C1 segment of cervical spinal cord (tissue), 14 donors: ENCODE measurements at places on chromosomes 12 and 14.

DNA sequence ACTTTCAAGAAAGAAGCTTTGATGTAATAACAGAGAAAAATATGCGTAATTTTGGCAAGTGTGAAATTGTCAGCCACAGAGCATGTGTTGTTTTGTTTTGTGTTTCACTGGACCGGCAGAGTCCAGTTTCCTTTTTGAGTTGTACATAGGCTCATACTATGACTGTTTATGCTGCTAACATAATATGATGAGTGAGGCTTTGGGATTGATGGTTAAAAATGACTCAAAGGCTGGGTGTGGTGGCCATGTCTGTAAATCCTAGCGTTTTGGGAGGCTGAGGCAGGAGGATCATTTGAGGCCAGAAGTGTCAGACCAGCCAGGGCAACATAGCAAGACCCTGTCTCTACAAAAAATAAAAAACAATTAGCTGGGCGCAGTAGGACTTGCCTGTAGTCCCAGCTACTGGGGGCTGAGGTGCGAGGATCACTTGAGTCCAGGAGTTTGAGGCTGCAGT lies 487.9 kb downstream of the PCNX1 start:
- DNase-seq = no peak

- DNase-seq = peak; percentile 60
Measured at GRCh38 chr12:122097927-122098756, 19.6 kb downstream of the MLXIP start.

GRCh38 chr14:50045039-50045711 lies 71.2 kb downstream of the VCPKMT start:
- no peak for DNase-seq

DNA sequence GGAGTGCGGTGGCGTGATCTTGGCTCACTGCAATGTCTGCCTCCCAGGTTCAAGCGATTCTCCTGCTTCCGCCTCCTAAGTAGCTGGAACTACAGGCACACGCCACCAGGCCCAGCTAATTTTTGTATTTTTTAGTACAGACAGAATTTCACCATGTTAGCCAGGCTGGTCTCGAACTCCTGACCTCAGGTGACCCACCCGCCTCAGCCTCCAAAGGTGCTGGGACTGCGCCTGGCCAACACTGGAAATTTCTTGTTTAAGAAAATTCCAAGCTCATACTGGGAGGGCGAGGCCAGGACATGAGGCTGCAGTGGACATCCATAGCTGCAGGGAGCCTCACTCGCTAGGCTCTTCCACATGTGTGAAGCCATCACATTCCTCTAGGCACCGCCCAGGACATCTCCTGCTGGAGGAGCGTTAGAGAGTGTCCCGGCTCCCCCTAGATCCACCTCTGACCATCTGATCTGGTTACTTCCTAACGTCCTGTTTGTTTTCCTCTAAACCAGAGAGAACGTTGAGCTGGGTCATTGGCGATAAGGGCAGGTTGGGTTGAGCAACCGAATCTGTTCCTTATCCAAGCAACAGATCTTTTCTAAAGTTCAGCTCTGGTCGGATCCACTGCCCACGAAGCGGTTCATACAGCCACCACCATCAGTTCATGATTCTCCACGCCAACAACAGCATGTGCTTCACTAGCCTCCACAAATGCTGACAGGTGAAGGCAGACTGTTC lies 108.2 kb upstream of the MED13L start:
- DNase-seq = no peak

DNA sequence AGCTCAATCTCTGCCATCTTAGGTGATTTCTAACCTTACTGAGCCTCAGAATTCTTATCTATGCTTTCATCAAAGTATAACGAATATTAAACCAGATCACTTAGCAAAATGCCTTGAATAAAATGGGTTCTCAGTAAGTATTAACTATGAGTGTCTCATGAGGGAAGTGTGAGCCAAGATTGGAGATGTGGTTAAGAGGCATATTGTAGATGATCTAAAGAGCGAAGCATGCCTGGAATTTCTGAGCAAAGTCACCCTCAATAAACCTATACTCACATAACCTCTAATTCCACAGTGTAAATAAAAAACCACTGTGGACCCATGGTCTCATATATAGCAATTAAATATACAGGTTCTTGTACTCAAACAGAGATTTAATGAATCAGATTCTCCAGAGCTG lies 193.1 kb upstream of the FSCB start:
- no peak for DNase-seq

DNA sequence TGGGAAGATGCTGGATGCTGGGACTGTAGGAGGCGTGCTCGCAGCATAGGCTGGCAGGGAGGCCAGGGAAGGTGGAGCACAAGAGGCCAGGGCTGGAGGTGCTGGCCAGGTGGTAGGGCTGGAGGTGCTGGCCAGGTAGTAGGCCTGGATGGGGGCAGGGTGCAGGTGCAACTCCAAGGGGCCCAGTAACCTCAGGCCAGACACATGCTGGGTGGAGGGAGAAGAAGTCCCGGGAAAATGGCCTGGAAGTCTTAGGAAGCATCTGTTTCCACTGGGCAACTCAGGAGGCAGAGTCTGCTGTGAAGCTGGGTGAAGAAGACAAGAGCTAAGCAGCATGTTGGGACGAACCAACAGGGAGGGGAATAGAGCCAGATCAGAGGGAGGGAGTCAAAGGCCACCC lies 665.2 kb downstream of the BCL11B start:
- no peak for DNase-seq

DNA sequence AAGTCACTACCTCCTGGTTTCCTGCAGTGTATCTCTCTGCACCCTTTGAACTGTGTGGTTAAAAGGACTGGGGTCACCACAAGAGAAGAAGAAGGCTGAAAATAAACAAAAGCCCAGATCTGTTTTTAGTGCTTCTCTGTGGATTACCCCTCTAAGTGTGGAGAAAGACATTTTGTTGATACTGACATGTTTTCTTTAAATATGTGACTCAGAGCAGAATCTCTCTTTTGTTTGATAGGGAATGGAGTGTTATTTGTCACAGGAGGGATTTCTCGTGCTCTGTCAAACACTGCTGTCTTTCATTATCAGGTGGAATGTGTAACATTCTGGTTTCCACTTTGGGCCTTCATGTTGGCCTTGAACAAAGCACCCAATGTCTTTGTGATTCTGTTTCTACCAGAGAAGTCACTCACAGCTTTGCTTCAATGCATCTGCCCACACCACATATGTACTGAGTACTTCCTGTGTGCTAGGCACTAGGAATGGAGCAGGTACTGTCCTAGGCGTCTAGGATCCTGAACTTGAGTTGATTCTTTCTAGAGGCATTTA lies 82.1 kb downstream of the PLXNC1 start:
- no peak for DNase-seq

DNA sequence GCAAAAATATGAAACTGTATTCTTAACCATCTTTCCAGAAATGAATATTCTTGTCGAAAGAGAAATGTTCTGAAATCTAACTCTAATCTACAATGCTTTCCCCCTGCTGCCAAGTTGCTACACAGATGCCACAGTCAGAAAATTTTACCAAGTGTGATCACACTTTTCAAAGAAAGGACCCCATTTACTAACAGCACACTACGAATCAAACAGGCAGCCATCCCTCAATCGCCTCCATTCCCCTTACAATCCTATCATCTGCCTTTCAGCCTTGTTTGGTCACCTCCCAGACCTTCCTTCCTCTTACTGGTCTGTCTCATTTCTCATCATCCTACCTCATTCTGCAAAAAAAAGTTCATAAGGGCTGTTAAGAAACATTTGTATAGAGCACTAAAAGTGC lies 190.1 kb downstream of the MED13L start:
- no peak for DNase-seq

DNA sequence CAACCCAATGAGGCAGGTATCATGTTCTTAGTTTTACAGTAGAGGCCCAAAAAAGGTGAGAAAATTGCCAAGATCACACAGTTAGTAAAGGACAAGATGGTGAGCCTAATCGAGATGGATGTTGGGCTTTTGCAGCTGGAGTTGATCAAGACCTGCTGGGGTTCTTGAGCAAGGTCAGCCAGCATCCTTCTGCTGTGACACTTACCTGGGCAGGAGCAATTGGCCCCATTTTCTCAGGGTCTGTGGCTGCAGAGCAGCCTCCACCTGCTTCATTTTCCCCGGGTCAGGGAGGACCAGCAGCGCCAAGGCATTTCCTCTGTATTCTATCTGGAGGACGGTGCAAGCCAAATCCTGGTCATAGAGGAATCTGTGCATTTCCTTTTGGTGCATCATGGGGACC lies 6.5 kb downstream of the SERPINA11 start:
- DNase-seq = no peak

DNA sequence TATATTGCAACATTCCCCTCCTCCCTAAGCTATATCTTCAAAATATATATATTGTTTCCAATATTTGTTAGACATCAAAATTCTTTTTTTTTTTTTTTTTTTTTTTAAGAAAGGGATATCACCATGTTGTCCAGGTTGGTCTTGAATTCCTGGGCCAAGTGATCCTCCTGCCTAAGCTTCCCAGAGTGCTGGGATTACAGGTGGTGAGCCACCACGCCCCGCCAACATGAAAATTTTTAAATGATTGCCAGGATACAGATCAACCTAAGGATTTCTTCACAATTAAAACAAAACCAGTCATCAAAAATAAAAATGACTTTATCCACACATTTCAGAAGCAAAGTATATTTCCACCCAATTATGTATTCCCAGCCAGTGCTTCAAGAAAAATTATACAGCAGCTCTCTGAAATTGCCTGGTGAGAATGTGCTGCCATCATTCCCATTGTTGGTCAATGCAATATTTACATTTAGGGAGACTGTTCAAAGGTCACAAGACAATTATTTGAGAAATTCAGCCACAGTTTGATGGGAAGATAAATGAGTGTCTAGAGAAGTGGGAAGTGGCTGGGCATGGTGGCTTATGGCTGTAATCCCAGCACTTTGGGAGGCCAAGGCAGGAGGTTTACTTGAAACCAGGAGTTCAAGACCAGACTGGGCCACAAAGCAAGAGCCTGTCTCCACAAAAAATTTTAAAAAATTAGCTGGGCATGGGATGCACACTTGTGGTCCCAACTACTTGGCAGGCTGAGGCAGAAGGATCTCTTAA lies 141.7 kb upstream of the AMIGO2 start:
- DNase-seq = no peak

DNA sequence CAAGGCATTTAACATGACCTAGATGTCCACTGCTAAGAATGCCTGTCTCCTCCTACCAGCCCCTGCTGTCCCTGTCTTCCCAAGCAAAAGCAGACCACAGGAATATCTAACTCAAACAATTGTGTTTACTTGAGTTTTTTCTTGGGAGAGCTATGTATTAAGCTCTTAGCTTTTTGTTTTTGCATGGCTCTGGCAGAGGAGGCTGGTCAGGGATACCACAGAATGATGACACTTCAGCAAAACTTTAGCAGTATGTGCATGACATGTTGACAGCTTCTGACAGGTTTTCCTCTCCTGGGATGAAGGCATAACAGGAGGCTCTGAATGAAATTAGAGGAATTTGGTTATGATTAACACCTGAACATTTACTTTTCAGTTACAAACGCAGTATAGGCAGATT lies 6.9 kb downstream of the TMBIM6 start:
- DNase-seq = no peak

GRCh38 chr12:111404362-111405148 lies 1.2 kb upstream of the SH2B3 start:
- no peak for DNase-seq

DNA sequence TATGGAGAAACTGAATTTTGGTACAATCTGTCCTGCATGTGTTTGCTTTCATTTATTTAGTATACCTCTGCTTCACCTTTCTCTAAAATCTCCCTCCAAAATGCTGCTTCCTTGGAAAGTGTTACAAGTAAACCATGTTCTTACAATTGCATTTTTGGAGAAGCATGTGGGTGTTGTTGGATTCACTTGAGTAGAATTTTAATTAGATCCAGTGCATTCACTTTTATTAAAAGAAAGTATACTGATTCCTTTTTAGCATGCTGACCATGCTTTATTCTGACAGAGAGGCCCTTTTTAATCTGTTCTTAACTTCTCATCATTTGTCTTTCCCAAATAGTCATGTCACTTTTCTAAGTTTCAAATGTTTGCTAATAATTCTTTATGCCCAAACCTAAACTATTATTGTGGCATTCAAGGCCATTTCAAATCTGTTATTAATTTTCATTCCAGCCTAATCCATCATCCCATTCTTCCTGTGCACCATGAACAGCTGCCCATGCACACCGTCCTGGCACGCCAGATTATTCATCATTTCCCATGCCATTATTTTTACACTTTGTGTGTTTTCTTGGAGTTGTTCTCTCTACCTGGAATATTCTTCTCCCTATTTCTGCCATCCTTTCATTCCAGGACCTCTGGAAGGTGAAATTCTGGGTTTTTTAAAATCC lies 90.7 kb downstream of the METTL25 start:
- DNase-seq = no peak

DNA sequence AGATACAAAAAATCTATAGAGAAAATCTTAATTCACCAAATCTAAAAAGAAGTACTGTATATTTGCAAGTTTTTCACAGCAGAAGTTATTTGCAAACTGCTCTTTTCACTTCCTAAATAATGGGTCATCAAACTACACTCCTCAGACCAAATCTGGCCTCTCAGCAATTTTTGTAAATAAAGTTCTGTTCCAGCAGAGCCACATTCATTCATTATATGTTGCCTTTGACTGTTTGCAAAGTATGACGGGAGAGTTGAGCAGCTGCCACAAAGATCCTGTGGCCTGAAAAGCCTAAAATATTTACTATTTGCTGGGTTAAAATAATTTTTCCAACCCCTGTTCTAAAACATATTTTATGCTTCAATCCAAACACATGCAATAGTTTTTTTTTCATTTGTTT lies 1222.3 kb upstream of the SEL1L start:
- no peak for DNase-seq

DNA sequence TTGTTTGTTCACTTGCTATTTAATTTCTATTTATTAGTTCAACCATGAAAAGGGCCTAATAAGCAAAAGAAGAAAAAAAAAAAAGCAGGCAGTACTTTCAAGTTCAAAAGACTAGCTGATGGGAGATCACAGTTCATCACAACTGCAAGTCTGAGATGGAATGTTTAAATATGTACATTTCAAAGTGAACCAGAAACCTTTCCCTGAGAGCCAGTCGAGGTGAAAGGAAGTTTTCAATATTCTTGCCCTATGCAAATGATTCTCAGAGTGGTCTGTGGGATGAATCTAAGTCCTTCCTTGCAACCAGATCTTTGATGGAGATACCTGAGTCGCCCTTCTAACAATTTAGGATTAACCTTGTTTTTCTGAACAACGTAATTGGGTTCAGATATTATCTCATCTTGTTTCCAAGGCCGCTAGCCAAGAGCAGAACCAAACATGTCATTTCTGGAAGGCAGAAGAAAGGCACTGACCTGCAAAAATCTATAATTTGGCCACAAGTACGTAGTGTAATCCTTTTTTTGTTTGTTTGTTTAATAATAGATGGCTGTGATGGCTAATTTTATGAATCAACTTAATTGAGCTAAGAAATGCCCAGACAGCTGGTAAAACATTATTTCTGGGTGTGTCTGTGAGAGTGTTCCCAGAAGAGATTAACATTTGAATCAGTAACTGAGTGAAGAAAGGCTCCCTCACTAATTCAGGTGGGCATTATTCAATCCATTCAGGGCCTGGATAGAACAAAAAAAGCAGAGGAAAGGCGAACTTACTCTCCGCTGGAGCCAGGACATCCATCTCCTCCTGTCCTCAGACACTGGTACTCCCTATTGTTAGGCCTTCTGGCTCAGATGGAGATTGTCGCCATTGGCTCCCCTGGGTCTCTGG lies 171.1 kb upstream of the TMPO start:
- no peak for DNase-seq

GRCh38 chr14:85221832-85222231 lies 308.1 kb upstream of the FLRT2 start:
- no peak for DNase-seq
